ENCODE measurements at places on chromosomes 11 and 22.

- no peak for DNase-seq
These were observed 1317.2 kb downstream of the TBC1D22A start for GRCh38 chr22:48079505-48080290.

GRCh38 chr11:128238521-128239265 lies 348.7 kb downstream of the ETS1 start:
- no peak for DNase-seq

- DNase-seq = no peak
These were observed 39.2 kb upstream of the AMPD3 start for GRCh38 chr11:10415817-10416392.

DNA sequence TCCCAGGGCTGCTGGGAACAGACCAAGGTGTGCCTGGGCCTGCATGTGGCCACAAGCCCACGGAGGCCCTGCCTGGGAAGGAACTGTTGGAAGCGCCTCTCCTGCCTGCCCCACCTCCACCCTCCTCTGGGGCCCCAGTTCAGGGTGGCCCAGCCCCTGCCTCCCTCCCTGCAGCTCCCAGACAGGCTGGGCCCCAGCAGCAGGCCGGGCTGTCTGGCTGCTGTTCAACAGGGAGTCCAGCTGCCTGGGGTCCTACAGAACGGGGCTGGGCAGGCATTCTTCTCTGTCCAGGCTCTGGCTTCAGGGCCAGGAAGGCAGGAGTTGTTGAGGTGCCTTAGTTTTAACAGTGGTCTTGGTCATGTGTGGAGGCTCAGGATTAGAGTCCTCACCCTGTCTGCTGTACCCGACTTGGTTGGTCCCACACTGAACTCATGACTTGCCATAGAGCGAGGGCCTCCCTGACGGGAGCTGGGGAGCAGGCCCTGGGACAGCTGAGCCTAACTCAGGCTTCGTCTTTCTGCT lies 11.8 kb downstream of the PRDM11 start:
- no peak for DNase-seq

Data from NCI-H526 treated with DMSO at 0.1 percent for 48 hours (cell line).